ENCODE measurements at places on chromosomes 2 and 18.

DNA sequence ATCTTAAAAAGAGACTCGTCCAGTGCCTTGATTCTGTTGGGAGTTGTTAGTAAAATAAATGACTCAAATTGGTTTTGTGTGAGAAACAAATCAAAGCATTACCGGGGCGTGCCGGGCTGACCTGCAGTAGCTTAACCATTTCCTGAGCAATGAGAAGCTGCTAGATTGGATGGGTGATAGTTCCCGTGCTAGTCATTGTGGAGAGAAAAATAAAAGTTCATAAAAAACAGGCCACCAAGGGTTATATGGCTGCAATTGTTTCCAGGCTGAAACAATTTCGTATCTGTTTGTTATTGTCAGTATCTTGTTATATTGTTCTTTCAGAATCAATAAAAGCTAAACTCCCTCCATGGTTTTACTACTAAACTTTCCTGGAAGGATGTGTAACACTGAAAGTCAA lies 314.4 kb downstream of the MTX2 start:
- DNase-seq: no peak

DNA sequence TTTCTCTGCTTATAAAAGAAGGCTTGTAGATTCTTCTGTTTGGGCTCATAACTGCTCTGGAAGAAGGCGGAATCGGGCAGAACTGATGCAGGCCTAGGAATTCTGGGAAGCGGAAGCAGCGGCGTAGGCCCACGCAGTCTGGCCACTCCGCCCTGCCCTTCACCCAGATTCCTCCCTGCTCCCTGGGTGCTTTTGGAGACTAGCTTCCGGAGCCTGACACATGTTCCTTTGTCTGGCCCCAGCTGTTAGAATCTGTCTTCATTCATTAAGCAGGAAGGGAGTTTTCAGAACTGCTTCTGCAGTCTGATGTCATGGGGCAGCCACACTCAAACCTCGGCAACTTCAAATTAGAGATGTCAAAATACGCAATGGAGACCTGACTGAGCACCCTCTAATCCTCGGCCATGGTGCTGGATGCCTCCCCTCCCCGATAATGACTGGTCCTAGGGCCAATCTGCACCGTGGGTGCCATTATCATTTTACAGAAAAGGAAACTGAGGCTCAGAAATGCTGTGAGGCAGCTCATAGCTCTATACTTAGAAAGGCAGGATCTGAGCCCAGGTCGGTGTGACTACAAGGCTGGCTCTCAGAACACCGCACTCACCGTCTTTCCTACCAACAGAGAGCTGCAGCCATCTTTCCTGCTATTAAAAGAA lies 275.7 kb downstream of the MYCN start:
- no peak for DNase-seq

GRCh38 chr18:58196164-58196563 lies 152.1 kb downstream of the NEDD4L start:
- no peak for DNase-seq

DNA sequence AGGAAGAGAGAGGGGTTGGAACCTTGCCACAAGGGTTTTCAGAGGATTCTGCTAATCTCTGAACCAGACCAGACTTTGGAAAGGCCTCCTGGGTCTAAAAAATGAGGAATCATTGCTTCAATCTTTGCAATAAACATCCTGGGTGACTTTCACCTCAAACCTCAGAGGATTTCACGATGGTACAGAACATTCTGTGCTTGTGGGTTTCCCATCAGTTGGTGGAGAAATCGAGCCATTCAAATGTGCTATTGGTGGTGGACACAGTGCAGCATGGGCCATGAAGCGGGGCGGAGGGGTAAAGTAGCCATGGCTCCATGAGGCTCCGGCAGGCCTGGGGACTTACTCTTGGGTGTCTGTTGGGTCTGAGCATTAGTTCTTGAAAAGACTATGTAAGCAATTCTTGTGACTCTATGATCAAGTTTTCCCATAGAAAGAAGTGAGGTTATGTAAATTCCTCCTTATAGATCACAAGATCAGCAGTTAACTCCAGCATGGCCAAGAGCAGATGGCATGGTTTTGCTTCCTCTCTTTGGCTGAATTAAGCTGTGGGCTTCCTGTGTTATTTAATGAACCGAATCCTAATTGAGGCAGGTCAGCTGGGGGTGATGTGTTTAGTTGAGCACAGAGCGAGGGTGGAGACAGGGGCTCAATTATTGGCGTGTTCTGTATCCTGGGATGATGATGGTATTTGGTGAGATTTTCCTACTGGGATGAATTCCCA lies 1.9 kb upstream of the IL1R2 start:
- DNase-seq: no peak

DNA sequence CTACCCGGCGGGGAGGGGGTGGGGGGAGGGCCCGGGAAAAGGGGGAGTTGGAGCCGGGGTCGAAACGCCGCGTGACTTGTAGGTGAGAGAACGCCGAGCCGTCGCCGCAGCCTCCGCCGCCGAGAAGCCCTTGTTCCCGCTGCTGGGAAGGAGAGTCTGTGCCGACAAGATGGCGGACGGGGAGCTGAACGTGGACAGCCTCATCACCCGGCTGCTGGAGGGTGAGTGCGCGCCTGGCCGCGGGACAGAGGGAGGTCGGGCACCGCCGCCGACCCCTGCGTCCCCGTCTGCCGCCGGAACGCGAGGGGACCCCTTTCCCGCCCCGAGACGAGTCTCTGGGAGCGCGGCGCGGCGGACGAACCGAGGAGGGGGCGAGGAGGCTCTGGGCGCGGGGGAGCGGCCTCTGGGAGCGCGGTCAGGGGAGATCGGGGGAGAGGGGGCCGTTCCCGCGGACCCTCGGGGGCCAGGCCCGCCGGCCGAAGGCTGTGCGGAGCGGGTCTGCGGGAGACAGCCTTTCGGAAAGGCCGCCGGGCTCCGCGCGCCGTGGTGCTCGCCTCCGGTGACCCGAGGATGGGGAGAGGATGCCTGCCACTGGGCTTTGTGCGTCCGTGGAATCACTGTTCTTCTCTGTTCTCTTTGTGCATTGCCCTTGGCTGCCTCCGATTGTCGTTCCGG lies 463 bp downstream of the PPP1CB start:
- no peak for DNase-seq

GRCh38 chr18:56795381-56795780 lies 144.2 kb downstream of the WDR7 start:
- DNase-seq: no peak

- DNase-seq: no peak
Observed at GRCh38 chr2:19123556-19123955, 234.9 kb downstream of the OSR1 start.

GRCh38 chr18:692824-693223 lies 19.6 kb downstream of the ENOSF1 start:
- DNase-seq: no peak
